NCI-H1694 (cell line): ENCODE measurements at places on chromosomes 12 and 14.
A peak's percentile ranks its signal among the peaks of the same experiment; 100 is the strongest.

DNA sequence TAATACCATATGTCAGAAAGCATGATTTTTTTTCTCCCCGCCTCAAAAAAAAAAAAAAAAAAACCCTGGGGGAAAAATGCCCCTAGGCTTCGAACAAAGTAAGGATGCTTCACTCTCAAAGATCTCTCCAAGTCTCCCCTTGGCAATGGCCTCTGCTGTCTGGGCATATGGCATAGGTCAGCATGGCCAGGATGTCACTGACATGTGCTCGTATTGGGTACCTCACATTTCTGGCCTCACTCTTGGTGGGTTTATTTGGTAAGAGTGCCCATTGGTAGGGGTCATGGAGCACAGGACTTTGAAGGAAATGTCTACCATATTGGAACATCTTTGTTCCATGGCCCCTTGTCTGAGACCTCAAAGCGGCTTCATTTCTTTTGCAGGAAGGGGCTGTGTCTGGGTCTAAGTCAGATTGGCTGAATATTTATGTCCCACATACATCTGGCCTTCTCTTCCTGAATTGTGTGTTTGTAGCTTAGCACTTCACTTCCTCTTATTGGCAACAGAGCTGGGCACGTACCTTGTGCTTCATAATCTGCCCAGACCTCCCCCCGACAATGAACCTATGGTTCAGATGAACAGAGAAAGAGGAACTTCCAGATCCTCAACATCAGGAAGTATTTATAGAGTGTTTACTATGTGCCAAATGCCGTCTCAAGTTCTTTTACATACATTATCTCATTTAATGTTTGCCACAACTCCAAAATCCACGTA lies 36.3 kb upstream of the OAS1 start:
- DNase-seq, result no peak

GRCh38 chr14:30272848-30273832 lies 285.8 kb upstream of the G2E3 start:
- DNase-seq, result no peak

GRCh38 chr14:98822917-98823316 lies 449.1 kb downstream of the BCL11B start:
- DNase-seq, result no peak

GRCh38 chr14:22314183-22314820 lies 274.7 kb downstream of the DAD1 start:
- peak; percentile 44 for DNase-seq

GRCh38 chr14:65224799-65225198 lies 122.5 kb upstream of the MAX start:
- peak; percentile 81 for DNase-seq

DNA sequence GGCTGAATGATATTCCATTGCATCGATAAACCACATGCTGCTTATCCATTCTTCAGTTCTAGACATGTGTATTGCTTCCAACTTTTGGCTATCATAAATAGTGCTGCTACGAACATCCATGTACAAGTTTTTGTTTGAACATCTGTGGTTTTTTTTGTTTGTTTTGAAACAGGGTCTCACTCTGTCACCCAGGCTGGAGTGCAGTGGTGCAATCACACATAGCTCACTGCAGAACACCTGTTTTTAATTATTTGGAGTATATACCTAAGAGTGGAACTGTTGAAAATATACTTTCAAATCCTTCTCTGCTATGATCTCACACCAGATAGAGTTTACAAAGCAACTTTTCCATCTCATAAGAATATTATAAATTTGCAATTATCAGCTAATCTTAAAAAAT lies 124.2 kb downstream of the TTC7B start:
- DNase-seq, result no peak
